GM12864 (cell line): ENCODE measurements at places on chromosomes 1 and 21.
A peak's percentile ranks its signal among the peaks of the same experiment; 100 is the strongest.

DNA sequence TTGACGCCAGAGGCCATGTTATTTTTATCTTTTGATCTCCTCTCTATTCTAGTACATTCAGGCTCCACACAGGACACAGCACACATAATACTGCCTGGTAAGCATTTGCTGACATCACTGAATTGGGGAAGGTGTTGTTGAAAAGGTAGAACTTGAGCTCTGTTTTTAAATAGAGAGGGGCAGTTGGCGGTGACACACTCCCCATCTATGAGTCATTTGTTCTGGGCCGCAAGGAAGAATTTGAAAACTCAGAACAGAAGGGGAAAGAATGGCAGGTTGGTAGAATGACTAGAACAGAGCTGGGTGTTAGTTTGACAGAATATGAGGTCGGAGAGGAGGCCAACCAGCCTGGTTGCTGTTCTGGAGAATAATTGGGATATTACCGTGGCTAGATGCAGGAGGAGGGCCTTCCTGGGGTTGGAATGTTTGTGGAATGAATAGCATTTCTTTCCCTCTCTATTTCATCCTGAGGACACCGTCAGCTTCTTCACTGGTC lies 52.1 kb upstream of the ERRFI1 start:
- no peak for DNase-seq

DNA sequence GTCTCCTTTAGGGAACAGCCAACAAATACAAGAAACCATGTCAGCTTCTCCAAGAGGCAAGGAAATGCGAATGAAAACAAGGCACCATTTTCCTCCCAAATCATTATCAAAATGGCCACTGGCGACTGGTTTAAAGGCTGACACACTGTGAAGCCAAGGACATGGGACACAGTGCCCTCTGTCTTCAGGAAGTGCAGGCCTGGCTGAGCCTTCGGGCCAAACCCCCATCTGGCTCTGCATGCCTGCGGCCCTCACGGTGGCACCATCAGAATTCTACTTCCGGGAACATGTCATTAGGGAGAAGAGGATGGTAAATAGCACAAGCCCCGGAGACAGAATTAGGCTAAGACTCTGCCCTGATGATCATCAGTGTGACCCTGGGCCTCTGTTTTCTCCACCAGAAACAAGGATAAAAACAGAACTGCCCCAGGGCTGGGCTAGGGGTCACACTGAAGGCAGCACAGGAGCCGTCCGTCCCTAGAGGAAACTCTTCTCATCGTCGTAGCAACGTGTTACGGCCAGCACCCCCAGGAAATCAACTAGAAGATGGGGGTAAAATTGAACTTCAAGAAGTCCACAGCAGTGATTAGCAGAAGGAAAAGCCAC lies 103.5 kb downstream of the NPHP4 start:
- no peak for DNase-seq

- DNase-seq: no peak
These were observed 132.8 kb downstream of the PGBD5 start for GRCh38 chr1:230293390-230293700.

- DNase-seq: no peak
These were observed 9.4 kb downstream of the SLC25A44 start for GRCh38 chr1:156203331-156203730.

DNA sequence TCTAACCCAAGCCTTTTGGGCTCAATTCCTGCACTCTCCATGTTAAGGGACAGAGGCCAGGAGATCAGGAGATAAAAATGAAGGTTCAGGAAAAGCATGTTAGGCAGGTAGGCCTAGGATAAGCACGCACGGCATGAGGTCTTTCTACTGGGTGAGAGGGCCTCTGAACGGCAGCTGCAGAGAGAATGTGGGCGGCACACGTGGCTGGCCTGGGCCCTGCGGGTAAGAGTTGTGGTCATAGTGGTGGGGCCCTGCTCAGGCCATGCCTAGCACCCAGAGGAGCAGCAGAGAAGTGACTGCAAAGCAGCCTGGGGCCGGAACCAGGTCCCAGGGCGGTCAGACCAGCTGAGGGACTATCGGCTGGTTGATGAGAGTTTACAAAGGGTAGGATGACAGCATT lies 7.5 kb upstream of the FOXO6 start:
- DNase-seq: peak; percentile 38

DNA sequence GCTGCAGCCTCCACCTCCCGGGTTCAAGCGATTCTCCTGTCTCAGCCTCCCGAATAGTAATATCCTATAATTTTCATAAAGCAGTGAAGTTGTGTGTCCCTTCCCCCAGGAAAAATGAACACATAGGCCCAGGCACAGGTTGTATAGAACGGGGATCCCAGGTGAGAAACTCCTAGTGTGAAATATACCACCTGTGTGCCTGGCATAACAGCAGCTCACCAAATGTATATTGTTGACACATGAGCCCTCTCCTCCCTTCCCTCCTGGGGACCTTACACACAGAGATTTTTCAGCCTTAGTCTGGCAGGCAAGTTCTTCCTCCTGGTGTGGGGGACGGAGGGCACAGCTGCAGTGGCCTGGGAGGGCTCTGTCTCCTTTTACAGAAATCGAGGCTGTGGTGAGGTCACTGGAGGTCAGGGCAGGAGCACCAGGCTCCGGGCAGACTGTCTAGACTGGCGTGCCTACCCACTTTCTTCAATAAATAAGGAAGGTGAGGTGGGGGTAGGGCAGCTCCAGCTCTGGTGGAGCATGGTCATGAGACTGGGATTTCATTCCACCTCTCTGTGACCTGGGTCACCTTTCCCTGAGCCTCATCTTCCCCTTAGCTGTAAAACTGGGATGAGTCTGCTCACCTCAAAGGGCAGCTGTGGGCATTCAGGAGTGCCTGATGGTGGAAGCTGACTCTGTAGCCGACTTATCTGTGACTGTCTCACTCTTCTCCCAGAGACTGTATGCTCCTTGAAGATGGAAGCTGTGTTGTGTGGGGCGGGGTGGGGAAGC lies 14.3 kb downstream of the RCC1 start:
- no peak for DNase-seq

DNA sequence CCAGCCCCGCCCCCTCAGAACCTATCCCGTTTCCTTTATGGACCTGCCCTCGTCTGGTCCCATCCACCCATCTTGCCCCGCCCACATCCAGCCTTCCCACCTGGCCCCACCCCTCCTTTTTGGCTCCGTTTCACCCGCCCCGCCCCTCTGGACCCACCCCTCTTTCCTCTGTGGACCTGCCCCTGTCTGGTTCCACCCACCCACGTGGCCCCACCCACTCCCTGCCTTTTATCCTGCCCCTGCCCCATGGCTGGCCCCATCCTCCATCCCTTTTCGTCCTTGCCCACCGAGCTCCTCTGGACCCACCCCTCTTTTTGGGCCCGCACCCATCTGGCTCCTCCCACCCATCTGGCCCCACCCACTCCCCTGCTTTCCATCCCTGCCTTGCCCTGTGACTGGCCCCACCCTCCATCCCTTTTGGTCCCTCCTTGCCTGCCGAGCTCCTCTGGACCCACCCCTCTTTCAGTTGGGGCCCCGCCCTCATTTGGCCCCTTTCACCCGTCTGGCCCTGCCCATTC lies 177.3 kb downstream of the CAMTA1 start:
- DNase-seq: no peak

DNA sequence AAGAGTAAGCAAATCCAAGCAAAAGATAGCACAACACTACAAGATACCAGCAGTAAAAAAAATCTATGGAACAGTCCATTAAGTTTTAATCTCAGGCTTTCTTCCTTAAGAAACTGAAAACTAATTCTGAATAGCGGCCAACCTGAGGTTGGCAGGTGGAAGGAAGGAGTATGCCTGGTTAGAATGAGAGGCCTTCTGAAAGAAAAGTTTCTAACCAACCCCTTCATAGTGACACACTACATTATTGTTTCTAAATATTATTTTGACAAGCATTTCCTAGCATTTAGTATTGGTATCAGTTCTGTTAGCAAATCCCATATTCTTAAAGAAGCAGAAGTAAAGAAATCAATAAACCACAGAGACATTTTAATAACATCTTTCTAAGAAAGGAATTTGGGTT lies 205.7 kb upstream of the PTBP2 start:
- no peak for DNase-seq

- DNase-seq: no peak
These were observed 470.6 kb downstream of the PTPRU start for GRCh38 chr1:29706936-29707335.

DNA sequence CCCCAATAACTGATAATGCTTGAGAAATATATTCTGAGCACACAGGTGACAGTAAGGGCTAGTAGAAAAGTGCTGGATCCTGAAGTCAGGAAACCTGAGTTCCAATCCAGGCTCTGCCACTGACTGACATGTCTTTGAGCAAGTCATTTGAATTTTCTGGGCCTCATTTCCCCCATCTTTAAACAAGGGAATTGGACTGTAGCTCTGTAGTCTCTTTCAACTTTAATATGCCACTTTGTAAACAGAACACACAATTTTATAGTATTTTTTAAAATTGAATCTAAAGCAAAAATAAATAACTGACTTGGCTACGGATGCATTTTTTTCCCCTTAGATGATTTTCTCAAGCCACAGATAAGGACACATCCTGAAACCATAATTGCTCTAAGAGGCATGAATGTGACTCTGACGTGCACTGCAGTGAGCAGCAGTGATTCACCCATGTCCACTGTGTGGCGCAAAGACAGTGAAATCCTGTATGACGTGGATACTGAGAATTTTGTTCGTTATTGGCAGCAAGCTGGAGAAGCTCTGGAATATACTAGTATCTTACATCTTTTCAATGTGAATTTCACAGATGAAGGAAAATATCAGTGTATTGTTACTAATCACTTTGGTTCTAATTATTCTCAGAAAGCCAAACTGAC lies 37.0 kb downstream of the LRIG2 start:
- DNase-seq: no peak

GRCh38 chr1:198841477-198841876 lies 202.6 kb downstream of the PTPRC start:
- no peak for DNase-seq

DNA sequence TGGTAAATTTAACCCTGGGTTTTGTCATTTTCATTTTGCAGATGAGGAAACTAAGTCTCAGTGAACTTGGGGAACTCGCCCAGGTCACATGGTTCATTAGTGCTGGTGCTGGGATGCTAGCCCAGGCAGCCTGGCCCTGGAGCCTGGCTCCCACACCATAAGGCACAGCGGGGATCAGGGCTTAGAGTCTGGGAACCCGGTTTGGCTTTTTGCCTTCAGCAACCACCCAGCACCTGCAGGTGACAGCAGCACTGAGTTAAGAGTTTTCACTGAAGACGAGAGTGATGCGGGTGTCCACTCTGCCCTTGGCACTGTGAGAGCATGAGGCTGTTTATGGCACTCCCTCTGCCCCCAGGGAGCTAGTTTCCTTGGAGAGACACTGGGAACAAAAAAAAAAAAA lies 18.4 kb upstream of the CD101 start:
- DNase-seq: no peak

- no peak for DNase-seq
These were observed 12.3 kb downstream of the CCDC181 start for GRCh38 chr1:169414952-169415351.

GRCh38 chr1:178846306-178846705 lies 24.6 kb downstream of the ANGPTL1 start:
- no peak for DNase-seq

DNA sequence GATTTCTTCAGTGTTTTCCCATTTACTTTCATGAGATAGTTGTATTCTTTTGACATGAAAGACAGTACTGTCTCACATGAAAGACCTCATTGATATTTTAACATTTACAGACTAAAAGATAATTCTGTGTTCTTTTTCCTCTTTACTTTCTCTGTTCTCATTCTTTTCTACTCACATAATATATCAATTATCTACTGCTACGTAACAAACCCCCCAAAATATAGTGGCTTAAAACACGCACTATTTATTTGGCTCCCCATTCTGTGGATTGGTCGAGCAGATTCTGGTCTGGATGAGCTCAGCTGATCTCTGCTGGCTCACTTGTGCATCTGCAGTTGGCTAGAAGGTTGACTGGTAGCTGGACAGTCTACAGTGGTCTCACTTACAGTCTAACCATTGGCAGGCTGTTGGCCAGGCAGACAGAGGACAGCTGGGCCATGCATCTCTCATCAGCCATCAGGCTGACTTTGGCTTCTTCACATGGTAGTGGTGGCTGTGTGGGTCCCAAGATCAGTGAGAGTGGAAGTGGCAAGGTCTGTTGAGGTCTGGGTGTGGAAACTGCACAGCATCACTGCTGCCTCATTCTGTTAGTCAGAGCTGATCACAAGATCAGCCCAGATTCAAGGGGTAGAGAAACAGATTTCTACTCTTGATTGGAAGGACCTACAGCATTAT lies 63.2 kb downstream of the MPZL1 start:
- no peak for DNase-seq

GRCh38 chr21:29053011-29053553 lies 20.4 kb downstream of the CCT8 start:
- no peak for DNase-seq

DNA sequence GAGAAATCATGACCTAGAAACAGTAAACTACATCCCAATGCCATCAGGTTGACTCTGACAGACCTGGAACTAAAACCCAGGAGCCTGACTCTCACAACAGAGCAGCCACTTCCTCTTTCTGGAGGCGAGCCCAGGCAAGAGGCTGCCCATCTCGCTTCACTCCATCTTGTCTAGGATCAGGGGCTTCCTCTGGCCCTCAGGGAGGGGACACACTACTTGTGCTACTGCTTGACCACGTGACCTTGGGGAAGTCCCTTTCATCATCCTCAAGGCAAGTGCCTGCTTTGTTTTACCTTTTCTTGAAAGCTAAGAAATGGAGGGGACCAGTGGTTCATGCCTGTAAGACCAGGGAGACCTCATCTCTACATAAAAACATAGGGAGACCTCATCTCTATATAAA lies 2.6 kb upstream of the TENT5B start:
- DNase-seq: no peak

DNA sequence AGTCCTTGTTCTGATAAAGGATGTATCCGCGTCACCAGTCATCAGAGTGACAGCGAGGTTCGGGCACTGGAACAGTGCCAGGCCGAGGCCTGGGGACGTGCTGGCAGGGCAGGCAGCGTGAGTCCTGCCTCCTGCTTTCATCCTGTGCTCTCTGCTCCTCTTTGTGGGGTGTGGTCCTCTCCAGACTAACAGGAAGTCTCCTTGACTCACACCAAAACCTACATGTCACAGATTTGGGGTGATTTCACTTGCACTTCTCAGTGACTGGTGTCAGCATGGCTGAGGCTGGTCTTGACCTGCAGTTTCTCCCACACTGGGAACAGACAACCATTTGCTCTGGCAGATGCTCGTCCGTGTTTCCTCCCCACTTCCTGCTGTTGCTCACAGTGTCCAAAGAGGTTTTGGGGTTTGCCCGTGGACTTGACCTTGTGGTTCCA lies 8.8 kb upstream of the NLRP3 start:
- DNase-seq: peak; percentile 77

- DNase-seq: no peak
These were observed 8.4 kb downstream of the LRP8 start for GRCh38 chr1:53319296-53320101.

- no peak for DNase-seq
These were observed 669.8 kb upstream of the B3GALT2 start for GRCh38 chr1:193856261-193856660.
